ENCODE measurements at places on chromosomes 5 and 9.

DNA sequence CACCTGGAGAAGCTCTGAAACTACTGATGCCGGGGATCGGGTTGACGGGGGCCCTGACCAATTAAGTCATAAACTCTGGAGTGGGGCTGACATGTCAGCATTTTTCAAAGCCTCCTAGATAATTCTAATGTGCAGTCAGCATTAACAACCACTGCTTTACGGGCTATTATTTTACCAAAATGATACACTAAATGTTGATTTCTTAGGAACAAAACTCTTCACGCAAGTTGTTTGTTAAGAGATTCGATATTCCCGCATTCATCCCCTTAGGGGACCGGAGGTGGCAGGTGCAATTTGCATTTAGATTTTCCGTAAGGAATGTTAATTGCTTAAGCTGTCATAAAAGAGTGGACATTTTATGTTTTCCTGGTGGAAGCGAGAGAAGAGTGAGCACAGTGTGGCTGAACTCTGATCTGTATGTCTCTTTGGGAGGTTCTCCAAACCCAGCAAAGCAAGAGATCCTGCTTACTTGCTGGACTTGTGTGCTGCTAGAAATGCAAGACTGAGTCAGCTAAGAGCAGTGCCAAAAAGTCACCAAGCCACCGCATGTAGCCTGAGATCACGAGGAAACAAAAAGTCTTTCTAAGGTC lies 77.6 kb downstream of the UGCG start:
- no peak for DNase-seq

- no peak for DNase-seq
Observed at GRCh38 chr5:72347801-72348308, 27.7 kb downstream of the PTCD2 start.

DNA sequence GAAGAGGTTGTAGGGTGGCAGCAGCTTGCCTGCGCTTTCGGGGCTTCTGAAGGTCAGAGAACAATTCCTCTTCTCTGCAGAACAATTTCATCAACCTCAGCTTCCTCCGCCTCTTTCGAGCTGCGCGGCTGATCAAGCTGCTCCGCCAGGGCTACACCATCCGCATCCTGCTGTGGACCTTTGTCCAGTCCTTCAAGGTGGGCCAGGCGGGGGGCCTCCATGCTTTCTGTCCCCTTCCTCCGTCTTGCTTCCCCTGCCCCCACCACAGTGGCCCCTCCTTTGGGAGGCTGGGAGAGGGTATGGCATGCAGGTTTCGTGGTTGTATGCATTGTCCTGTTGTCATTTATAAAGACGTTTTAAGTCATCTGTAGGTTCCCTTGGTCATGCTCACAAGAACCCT lies 195.8 kb downstream of the CACNA1B start:
- no peak for DNase-seq

- no peak for DNase-seq
Observed at GRCh38 chr5:135041145-135041587, 7.1 kb upstream of the PITX1 start.

DNA sequence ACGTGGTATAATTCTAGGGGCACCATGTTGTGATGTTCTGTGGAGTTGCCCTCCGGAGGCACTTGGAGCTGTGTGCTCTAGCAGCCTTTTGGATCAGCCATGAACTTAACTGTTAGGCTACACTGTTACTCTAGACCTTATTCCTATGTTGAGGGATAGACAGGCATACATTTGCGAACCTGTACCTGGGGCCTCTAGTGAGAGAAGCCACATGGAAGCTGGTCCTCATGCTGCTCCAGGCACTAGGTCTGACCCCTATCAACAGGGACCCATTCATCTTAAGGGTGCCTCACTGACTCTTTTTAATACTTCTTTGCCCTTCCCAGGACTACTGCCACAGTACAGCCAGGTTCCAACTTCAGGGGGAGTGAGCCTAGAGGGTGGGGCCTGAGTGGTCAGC lies 594.8 kb downstream of the RAB3C start:
- DNase-seq: no peak

DNA sequence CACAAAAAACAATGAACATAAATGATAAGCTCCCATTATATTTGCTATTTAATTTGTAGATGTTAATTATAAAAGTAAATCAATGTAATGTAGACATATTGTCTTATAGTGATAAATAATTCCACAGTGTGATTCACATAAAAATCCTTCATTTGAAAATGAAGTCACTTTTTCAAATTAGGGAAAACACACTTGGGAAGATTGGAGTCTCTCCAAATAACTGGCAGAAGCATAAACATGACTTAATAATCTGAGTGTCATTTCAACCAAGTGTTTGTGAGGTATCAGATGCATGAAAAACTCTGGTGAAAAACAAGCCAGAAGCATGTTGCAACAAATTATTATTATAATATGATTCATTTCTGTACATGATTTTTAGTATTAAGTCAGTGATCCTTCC lies 102.2 kb downstream of the CETN3 start:
- no peak for DNase-seq

- DNase-seq: no peak
Observed at GRCh38 chr9:137784641-137785513, 92.7 kb upstream of the CACNA1B start.

- DNase-seq: no peak
Observed at GRCh38 chr9:114286146-114286679, 36.7 kb upstream of the ORM1 start.
